ENCODE measurements at places on chromosomes 4 and X.

GRCh38 chr4:1045193-1045594 lies 33.8 kb downstream of the FGFRL1 start:
- no peak for DNase-seq

GRCh38 chrX:94401426-94401825 lies 727.4 kb downstream of the FAM133A start:
- DNase-seq: no peak

GRCh38 chrX:2609431-2610238 lies 81.5 kb upstream of the CD99 start:
- DNase-seq: peak; percentile 18

DNA sequence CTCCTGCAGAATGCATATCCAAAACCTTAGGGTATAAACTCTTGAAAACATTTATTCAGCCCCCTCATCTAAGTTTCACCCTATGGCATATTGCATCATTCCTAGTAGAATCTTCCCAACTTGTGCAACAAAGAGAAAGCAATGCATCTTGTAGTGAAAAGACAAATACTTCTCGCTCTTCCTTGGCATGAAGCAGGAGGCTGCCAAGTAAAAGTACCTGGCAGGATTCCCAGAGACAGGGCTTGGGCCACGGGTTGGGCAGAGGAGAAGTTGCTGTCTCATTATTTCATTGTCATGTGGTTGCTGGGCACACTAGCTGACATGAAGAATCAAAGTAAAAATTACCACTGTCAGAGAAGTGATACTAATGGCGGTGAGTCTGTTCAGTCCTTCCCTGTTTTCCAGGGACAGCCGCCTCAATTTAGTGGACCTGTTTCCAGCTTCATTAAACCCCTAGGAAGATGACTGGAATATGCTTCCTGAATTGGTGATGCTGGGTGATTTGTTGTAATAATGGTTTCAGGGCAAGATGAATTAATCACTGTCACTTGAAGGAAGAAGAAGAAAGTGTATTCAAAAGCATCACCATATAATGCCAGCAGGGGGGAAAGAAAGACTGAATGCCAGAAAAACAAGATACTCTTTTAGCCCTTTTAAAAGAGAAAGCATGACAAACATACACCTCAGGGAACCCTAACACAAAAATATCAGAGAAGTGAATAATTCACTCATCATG lies 380.5 kb upstream of the IGFBP7 start:
- no peak for DNase-seq

- DNase-seq: peak; percentile 67
These were observed at the start of gene OPHN1 for GRCh38 chrX:68433155-68433980. OPHN1 (minus strand) TSS chrX:68433495; CDS start chrX:68433020, 475 bp downstream.

- peak; percentile 52 for DNase-seq
These were observed 15.1 kb downstream of the PRIMPOL start for GRCh38 chr4:184664445-184665210.
